B cell (primary cell): ENCODE measurements at places on chromosomes 1 and 21.

DNA sequence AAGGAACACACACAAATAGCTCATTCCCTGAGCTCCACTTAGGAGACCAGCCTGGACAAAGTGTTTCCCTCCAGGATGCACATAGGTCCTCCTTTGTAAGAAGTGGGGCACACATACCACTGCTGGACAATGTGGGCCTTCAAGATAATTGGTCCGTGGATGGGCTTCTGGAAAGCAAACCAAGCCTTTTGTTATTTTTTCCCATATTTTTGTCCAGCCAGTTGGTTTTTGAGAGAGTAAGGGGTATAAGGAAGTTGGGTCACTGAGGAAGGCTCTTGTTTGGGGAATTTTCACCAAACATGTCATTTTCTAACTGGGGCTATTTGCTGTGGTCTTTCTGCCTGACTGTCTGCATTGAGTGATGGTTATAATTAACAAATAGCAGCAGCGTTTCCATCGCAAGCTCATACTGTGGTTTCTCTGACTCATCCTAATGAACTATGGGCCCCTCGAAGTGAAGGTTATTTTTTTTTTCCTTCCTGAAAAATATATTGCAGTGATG lies 306.3 kb upstream of the DUSP10 start:
- no peak for DNase-seq

DNA sequence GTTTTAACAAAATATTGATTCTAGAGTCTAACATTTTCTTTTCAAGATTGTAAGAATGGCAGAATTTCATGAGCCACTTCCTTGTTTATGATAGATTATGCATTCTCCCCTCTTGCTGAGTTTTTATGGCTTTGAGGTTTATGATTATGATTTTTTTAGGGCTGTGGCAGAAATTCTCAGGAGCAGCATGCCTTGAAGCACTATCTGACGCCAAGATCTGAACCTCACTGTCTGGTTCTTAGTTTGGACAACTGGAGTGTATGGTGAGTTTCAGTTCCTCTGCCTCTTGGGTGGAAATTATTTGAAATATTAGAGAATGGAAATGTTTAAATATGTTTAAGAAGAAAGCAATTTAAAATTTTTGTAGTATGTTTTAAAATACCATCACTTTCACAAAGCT lies 10.2 kb downstream of the USP16 start:
- DNase-seq: no peak

DNA sequence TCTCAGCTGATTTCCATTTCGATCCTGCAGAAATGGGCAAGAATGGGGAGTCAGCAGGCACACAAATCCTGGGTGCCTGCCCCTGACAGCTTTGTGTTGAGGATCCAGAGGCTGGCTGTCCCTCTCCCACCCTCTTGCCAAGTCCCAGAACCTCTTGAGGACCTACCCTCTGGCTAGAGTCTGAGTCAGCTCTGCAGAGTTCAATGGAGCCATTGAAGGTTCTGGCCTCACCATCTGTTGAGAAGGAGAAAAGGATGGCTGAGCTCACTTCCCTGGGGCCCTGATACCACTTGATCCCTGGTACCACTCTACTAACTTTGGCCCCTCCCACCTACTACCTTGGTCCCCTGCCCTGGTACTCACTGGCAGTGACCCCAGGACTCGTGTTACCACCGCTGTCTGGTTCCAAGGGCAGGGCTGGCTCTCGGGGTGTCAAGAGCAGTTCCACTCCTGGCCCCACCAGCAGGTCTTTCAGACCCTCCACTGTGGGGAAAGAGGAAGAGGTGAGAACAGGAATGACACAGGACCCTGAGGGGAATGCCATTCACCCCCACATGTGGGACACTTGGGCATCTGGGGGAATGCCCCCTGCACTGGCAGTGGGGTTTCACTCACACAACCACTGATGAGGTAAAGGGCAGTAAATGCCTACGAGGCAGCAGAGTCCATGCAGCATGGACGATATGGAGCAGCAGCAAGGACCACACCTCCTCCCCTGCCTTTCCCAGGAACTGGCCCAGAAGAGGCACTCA lies 10.5 kb downstream of the RXFP4 start:
- DNase-seq: no peak

DNA sequence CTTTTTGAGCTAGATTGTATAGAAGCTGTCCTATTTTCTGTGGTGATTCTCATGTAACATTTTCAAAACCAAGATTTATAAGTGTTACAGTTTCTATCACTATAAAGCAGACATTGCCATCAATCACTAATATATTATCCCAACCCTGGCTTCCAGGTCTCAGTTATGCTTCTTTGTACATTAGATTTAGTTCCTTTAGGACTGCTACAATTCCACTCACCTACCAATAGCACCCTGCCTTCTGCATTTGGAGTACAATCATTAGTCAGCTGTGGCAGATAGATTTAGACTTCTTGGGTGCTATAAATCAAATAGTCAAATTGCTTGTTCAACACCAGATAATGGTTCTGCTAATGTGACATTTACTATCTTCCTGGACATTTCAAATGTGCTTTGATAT lies 281.6 kb downstream of the BRINP3 start:
- DNase-seq: no peak

GRCh38 chr21:31234936-31235335 lies 109.1 kb downstream of the TIAM1 start:
- DNase-seq: no peak

DNA sequence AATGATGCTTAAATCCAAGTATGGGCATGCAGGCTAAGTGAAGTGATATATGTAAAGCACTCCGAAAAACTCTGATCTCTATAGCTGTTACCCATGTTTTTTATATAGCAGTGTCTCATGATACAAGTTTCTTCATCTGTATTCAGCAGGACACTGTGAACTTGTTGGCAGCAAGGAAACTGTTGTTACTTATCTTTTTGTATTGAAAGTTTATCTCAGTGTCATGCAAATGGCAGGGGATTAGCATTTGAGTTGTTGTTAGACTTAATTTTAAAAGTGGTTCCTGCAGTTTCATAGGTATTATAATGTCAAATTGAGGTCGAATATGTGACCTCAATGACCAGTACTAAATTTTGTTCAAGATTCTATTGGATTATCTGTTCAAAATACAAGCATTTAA lies 47.9 kb downstream of the NCAM2 start:
- DNase-seq: no peak

- no peak for DNase-seq
These were observed 271.8 kb downstream of the HLX start for GRCh38 chr1:221150996-221151395.

DNA sequence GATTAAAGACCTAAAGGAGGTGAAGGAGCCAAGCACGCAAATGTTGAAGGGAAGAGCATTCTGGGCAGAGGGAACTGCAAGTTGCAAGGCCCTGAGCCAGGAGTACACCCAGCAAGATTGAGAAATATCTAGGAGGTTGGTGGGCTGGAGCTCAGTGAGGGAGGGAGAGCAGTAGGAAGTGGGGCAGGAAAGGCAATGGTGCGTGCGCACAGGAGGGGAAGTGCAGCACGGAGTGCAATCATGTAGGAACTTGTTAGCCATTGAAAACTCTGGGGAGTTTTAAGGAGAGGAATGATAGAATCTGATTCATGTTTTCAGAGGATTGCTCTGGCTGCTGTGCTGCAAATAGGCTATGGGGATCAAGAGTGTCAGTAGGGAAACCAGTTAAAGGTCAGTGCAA lies 13.2 kb upstream of the IGSF3 start:
- DNase-seq: no peak

- DNase-seq: peak; percentile 42
These were observed 122.7 kb downstream of the VAV3 start for GRCh38 chr1:107842241-107842640.

DNA sequence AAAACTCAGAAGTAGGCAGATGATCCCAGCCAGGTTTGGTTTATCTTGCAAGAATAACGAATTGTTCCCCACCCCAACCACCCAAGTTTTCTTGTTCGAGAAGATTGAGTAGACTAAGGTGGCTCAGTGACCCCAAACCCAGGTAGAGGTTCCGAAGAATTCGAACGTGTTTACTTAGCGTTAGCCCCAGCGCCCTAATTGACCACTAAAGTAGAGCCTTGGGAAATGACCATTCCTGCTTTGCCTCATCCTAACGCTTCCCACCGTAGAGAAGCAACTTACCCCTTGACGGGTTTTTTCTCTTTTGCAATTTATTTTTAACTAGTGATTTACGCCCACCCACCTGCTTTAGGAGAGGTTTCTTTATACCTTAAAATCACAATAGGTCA lies 870 bp downstream of the FBXO28 start:
- DNase-seq: no peak

GRCh38 chr1:62353853-62354252 lies 34.6 kb upstream of the KANK4 start:
- DNase-seq: no peak

- peak; percentile 46 for DNase-seq
These were observed 42.1 kb upstream of the NBPF3 start for GRCh38 chr1:21397813-21398188.

DNA sequence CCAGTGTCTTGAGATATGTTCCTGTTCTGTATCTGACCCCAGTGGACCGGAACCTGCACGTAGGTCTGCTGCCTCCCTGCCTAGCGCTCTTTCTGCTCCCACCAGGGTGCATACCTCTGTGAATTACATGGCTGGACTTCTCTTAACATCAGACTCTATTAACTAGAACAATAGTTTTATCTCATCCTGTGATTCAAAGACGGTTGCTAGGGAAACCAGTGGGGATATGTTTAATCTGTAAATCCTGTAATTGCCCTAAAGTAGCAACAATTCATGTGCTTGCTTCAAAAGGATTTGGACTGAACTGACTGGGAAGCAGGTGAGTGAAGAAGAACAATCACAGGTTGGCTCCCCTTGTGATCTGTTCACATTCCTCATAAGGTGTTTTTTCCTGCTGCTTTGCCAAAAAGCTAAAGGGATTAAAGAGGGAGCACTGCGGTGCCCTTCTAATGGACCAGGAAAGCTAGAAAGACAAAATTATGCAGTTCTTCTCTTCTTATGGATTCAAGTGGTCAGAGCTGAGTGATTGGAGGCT lies 52.7 kb upstream of the DIRAS3 start:
- DNase-seq: no peak

- DNase-seq: no peak
These were observed 132.3 kb upstream of the WNT4 start for GRCh38 chr1:22275167-22275566.

- no peak for DNase-seq
These were observed 1378.4 kb upstream of the ADGRL4 start for GRCh38 chr1:80384959-80385358.

- no peak for DNase-seq
These were observed 53.9 kb downstream of the SYDE2 start for GRCh38 chr1:85146972-85147359.

- DNase-seq: no peak
These were observed 48.9 kb downstream of the UBIAD1 start for GRCh38 chr1:11321656-11322491.

GRCh38 chr1:7754234-7754633 lies 16.9 kb upstream of the VAMP3 start:
- DNase-seq: no peak

DNA sequence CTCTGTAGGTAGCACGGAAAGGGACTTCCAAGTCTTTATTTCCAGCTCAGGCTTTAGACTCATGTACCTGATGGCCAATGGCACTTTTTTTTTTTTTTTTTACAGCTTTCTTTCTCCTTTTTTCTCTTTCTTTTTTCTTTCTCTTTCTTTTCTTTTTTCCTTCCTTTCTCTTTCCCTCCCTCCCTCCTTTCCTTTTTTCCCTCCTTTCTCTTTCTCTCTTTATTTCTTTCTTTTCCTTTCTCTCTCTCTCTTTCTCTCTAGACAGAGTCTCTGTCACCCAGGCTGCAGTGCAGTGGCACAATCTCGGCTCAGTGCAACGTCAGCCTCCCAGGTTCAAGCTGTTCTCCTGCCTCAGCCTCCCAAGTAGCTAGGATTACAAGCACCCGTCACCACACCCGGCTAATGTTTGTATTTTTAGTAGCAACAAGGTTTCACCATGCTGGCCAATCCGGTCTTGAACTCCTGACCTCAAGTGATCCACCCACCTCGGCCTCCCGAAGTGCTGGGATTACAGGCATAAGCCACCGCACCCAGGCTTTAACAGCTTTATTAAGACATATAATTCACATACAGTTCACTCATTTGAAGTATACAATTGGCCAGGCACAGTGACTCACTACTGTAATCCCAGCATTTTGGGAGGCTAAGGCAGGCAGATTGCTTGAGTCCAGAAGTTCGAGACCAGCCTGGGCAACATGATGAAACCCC lies 5.1 kb upstream of the DCAF8 start:
- DNase-seq: no peak
